NCI-H1048 (cell line): ENCODE measurements at places on chromosomes 1 and 21.

- DNase-seq = no peak
Observed at GRCh38 chr1:18109756-18110597, 2.4 kb downstream of the IGSF21 start.

GRCh38 chr1:107678993-107679392 lies 286.0 kb downstream of the VAV3 start:
- DNase-seq = no peak

GRCh38 chr21:38486221-38486620 lies 12.1 kb downstream of the ERG start:
- DNase-seq = no peak

- no peak for DNase-seq
Observed at GRCh38 chr1:12617901-12618660, at the start of gene DHRS3. TSS of gene DHRS3 (minus strand) at chr1:12618210. CDS start at chr1:12617348, 862 bp downstream.

- DNase-seq = no peak
Observed at GRCh38 chr1:207024202-207025145, 8.1 kb downstream of the C1orf116 start.

- no peak for DNase-seq
Observed at GRCh38 chr1:204259782-204260181, 46.0 kb upstream of the GOLT1A start.

- no peak for DNase-seq
Observed at GRCh38 chr1:58308206-58308605, 238.3 kb downstream of the OMA1 start.

GRCh38 chr1:2001773-2002411 lies 1.7 kb downstream of the CFAP74 start:
- DNase-seq = no peak

GRCh38 chr1:203186091-203186445 lies 436 bp downstream of the CHI3L1 start:
- no peak for DNase-seq

- DNase-seq = no peak
Observed at GRCh38 chr1:2528966-2529783, 888 bp downstream of the HES5 start.

DNA sequence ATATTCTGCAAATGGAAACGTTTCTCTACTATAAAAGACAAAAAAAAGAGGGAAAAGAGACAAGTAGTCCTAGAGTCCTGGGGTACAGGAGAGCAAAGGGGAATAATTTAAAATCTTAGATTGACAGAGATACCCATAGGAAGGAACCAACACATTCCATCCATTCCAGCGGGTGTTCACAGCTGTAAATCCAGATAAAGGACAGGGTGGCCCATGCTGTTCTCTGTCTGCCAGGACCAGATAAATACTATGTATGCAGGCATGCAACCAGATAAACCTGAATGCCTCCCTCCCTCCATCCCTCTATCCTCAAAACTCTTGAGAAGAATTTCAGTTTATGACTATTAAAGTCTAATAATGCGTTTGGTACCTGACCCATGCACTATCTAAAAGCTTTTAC lies 131.8 kb downstream of the PTPN14 start:
- no peak for DNase-seq

DNA sequence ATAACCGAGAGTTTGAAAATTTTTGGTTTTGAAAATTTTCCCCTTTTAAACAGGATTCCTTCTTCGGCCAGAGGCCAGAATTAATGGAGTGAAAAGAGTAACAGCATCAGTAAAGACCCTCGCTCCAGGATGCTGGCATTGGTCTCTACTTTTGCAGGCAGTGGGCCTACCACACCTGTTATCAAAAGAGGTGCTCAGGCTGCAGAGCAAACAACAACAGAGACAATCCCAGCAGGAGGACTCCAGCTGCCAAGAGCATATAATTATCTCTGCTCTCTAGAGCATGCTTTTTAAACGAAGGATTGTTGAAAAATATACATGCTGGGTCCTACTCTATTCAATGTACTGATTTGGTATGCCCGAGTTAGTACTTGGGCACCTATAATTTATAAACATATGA lies 1048.5 kb downstream of the PLA2G4A start:
- no peak for DNase-seq

GRCh38 chr1:150969626-150970025 lies 5.0 kb downstream of the CERS2 start:
- no peak for DNase-seq

GRCh38 chr1:20070357-20070756 lies 363 bp downstream of the PLA2G5 start:
- no peak for DNase-seq

DNA sequence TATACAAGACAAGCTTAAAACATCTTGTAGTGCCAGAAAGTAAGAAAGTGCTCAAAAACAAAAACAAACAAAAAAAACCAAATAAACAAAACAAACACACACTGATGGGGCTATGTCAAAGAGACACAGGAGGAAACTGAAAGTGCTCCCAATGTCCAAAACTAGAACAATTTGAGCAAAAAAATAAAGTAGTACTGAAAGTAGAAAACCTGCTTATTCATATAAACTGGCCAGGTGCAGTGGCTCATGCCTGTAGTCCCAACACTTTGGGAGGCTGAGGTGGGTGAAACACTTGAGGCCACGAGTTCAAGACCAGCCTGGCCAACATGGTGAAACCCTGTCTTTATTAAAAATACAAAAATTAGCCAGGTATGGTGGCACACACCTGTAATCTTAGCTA lies 129.9 kb downstream of the GLUL start:
- no peak for DNase-seq

- DNase-seq = no peak
Observed at GRCh38 chr1:244056577-244056976, 5.5 kb downstream of the ZBTB18 start.

- DNase-seq = no peak
Observed at GRCh38 chr1:56450004-56450666, 129.2 kb downstream of the PLPP3 start.

DNA sequence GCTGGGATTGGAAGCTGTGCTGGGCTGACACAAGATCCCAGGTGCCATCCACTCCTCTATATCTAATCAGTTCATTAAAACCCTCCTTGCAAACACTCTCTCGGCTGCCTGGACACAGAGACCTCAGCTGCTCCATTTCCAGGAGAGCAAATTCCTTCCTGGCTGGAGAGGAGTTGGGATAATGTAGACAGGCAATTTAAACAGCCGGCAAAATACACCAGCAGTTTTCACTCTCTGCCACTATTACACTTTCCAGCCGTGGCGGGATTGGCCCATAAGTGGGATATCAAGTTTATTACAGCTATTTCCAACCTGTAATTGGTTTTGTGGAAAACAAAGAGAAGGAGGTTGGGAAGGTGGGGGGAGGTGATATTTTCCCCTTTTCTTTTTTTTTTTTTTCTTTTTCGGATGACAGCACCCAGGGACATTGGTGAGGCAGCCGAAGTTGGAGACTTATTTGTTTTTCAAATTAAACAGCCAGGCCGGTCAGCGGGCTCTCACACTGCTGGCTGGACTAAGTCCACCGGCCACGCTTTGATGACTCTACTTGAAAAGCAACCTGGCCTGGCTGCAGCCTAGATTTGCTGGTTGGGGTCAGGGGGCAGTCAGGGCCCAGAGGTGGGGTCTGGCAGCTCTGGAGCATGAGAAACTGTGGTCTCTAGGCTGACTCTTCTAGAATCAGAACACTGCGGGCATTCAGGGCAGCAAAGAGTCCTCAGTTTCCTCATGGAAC lies 177.4 kb downstream of the IGSF21 start:
- DNase-seq = no peak

DNA sequence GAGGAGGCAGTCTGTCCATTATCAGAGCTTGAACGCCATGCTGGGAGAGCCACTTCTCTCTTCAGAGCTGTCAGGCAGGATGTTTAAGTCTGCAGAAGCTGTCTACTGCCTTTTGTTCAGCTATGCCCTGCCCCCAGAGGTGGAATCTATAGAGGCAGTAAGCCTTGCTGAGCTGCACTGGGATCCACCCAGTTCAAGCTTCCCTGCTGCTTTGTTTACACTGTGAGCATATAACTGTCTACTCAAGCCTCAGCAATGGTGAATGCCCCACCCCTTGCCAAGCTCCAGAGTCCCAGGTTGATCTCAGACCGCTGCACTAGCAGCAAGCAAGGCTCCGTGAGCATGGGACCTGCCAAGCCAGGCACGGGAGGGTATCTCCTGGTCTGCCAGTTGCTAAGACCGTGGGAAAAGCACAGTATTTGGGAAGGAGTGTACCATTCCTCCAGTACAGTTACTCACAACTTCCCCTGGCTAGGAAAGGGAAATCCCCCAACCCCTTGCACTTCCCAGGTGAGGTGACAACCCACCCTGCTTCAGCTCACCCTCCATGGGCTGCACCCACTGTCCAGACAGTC lies 32.5 kb downstream of the RGS13 start:
- no peak for DNase-seq

GRCh38 chr1:52967666-52968065 lies 40.6 kb downstream of the SCP2 start:
- no peak for DNase-seq

DNA sequence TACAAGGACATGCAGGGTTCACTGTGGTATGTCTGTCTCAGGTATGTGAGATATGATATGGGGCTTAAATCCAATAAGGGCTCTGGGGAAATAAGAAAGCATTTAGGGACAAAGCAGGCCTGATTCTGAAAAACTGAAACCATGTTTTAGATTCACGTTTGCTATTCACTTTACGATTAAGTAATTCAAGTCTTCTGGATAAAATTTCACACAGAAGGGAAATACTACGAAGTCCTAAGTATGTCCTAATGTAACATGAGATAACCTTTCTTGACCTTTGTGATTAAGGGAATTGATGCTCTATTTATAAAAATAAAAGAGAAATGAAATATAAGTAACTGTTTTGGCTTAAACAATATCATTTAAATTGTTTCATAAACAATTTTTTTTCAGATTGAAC lies 55.4 kb downstream of the HNRNPR start:
- DNase-seq = no peak

DNA sequence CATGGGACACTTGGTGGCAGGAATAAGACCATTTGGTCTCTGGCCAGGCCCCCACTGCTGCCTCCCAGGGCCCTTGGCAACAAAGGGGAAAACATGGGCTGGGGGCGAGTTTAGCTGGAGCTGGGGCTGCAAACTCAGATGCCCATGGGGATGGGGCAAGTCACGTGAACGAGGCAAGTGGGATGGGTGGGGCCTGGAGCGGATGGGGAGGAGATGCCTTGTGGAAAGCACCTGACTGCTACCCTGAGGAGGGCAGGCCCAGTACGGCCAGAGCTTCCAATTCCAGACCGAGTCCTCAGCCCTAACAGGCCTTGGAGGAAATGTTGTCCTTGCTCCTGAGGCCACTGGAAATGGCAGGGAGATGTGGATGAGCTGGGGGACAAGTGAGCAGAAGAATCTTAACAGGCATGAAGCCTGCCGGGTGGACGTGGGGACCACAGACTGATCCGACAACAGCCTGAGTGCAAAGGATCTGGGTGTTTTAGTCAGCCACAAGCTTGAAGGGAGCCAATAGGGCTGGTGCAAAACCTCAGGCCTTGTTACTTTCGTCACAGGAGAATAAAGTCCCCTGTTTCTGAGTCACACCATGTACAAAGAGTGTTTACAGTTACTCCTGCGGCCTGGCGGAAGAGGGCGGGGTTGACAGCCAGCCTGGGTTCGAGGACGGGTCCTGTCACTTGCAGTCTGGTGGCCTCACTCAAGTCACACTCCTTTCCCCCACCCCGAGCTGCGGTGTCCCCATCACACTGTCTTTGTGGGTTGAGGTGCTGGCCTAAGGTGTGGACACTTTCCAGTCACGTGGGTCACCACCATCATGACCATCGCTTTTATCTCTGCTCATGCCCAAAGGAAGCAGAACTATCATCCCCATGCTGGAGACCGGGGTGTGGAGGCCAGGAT lies 19.1 kb downstream of the RUNX3 start:
- no peak for DNase-seq

GRCh38 chr1:34162852-34163766 lies 1.9 kb downstream of the CSMD2 start:
- DNase-seq = no peak

DNA sequence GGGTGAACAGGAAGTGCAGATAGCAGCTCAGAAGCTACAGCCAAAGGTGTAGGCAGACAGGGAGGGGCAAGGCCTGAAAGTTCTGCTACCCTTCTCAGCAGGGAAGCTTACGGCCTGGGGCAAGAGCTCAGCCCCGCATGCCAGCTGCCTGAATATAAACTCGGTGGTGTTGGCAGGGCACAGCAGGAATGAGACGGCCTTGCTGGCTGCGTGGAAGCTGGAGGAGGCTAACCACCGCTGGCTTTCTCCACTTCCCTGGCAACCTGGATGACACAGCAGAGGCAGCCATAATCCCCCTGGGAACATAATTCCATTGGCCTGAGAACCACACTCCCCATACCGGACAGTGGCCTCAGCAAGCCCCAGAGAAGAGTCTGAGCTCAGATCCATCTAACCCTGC lies 81.9 kb upstream of the PRRC2C start:
- no peak for DNase-seq

DNA sequence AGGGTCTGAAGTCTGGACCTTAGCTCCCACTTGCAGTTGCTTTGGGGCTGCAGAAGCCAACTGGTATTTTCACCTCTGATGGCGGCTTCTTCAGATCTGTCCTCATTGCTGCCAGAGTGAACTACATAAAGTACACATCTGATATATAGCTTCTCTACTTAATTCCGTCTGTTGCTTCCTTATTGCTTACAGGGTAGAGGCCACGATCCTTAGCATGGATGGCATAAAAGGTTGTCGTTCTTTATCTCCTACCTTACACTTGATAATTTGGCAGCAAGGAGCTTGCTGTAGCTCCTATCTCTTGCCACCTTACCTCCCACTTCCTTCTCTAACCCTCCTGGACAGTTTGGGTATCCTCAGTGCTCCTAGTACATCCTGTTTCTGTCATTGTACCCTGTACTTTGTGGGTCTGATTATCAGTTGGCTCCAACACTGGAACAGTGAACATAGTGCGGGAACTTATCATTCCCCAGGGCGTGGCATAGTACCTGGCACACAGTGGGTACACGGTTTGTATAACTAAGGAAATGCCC lies 30.9 kb upstream of the NBL1 start:
- no peak for DNase-seq

GRCh38 chr1:14677292-14677971 lies 78.9 kb downstream of the KAZN start:
- DNase-seq = no peak

DNA sequence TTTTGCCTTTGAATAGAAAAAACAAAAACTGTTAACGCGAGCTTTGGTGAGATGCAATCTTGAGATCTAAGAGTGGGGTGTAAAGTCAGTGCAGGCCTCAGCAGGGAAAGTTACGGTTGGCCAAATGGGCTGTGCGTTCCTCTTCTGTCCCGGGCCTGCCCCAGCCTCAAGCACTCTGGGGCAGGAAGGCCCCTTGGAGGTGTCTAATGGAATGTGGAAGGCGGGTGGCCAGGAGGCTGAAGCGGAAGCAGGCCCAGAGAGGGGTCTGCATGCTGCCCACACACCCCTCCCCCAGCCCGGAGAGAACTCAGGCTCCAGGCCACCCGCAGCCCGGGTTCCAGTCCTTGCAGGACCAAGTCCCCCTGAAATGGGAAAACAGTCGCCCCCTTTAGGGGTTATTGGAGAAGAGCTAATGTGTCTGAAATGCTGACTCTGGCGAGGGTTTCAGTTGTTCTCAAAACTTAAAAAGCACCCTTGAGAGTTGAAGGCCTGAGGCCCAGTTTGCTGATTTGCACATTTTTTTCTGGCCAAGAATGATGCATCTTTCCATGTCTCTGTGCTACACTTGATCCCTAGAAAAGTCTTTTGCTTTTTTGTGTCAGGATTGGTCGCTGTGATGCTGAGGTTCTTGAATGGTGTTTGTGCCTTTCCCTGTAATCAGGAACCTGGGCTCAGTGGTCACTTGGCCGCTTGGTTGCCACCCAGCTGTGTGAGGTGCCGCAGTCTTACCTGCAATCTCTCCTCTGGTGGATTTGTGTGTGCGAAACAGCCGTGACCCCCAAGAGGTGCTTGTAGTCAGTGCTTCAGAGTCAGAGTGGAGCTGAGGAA lies 2.0 kb downstream of the COL18A1 start:
- no peak for DNase-seq
